Small intestine (tissue), 16 donors: ENCODE measurements at places on chromosomes 5 and 9. TPM values are rescaled to one million over a fixed set of nuclear protein-coding genes. Genes with fewer than 3 reads are reported as not detected.
A peak's percentile ranks its signal among the peaks of the same experiment; 100 is the strongest.

Gene HAND1
- not detected for polyA plus RNA-seq

DNA sequence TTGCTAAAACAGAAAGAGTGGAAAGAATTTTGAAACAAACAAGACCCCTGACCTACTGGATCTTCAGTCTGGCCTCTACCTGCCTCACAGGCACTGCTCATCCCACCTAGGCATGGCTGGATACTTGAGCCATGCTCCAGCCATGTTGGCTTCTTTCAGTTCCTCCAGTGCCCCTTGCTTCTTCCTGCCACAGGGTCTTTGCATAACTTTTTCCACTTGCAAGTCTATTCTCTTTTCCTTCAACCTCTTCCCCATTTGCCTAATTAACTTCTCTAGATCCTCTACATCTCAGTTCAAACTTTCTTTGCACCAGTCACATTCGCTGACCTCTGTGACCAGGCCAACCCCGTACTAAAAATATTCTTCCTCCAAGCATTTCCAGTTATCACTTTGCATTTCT is 50.4 kb downstream of the STARD4 start:
- no peak for DNase-seq

GRCh38 chr9:16715404-16715803 is 155.1 kb downstream of the BNC2 start:
- DNase-seq: no peak

- DNase-seq: no peak
These were observed 53.7 kb downstream of the LMX1B start for GRCh38 chr9:126667190-126668055.

DNA sequence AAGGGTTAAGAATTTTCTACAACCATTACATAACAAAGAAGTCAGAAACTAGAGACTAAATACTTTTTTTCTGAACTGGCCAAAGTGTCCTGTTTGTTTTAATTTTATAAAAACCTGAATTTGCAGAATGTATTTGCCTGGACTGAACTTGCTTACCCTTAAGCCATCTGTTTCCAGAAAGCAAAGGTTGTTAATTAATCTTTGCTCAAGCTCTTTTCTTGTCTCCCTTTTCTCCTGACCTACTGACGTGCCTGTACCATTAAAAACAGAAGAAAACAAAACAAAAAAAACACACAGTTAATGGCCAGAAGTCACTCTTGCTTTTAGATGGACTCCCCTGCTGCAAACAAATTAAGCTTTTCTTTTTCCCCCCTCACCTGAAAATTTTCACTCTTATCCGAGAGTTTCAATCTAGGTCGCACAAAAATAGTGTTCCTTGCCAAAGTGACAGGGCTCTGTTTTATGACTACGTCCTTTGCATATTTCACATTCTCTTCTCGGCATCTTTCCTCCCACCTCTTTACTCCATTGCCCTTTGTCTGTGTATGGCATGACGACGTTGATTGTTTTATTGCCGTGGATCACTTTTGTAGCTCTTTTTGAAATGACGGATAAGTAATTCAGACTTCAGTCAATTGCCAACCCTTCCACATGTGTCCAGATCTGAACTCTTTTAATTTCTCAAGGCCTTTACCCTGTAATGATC is 333.8 kb upstream of the GRIN3A start:
- peak; percentile 4 for DNase-seq

DNA sequence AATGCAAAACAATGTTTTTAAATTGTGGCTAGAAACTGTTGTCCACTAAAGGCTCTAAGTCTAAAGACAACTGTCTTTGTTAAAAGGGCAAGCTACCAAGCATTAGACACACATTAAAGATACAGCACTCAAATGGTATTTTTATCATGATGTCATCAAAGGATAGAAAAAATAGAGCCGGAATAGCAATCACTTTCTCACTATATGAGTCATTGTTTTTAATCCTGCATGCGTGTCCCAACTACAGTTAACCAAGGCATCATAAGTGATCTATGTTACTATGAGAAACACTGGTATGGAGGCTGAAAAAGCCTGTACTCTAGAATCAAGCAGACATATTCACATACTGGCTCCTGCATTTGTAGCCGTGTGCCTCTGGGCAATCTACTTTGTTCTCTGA is 1.9 kb upstream of the PJA2 start:
- peak; percentile 41 for DNase-seq

Gene RABL6
- polyA plus RNA-seq: 88.1 TPM

DNA sequence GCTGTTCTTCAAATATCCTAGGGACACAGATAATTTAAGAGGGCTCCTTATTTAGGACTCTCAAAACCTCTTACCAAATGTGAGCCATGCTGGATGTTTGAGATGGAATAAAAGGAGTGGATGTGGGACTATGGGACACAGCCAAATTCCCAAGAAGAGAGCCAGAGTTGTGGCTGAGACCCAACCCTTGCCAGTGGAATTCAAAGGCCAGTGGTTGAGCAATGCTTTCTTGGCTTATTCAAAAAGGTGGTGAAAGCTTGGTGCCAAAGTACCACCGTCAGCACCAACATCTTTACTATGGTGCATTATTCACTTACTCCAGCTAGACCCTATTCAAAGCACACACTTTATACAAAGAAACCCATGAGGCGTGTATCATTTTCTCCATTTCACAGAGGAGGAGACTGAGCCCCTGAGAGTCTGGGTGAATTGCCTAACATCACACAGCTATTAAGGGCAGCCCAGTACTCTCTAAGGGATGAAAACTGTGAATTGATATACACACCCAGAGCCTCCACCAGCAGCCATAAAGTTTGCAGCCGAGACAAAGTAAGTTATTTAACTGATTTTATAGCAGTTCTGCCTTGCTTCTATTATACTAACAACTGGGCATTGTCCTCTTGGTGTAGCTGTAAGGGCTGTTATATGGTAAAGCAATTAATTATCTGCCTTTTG is 391.7 kb downstream of the ACTL7B start:
- no peak for DNase-seq

DNA sequence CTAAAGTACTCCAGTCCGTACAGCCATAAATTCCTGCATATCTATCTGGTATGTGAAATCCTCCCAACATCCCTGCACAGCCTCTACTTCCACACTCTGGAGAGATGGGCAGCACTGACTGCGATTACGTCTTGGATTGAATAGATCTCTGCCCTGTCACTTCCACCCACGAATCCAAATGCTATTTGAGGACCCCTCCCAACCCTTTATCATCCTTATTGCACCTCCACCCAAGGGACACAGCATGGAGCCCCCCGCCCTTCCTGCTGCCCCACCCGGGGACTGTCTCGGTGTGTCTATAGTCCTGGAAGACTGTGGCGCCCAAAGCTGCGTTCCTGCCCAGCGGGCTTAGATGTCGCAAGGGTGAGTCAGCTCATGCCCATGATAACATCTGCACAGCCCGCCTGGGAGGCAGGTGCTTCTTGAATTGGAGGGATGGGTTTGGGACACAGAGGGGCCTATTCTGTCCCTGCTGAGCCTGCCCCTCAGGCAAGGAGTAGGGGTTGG is 105.7 kb upstream of the HAND1 start:
- DNase-seq: no peak

GRCh38 chr9:76603931-76604570 is 145.1 kb downstream of the GCNT1 start:
- no peak for DNase-seq

- no peak for DNase-seq
These were observed 22.3 kb upstream of the TAL2 start for GRCh38 chr9:105639936-105640335.

GRCh38 chr5:43947935-43948334 is 345.0 kb downstream of the NNT start:
- DNase-seq: no peak

- no peak for DNase-seq
These were observed 50.2 kb downstream of the FAM114A2 start for GRCh38 chr5:153988510-153988909.

DNA sequence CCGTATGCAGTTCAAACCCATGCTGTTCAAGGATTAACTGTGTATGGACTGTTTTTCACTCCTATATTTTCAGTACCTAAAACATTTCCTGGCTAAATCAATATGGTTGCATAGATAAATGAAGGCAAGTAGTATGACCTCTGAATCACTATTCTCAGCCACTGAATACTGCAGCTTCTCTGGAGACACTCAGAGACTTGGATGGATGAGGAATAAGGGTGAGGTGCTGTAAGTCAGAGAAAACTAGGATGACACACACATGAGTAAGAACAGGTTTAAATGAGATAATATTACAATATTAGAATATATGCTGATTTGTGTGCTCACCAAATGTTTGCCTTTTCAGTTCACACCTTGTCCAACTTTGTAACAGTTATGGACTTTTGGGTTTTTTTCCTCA is 26.0 kb upstream of the ANXA1 start:
- no peak for DNase-seq

Gene FBP2
- polyA plus RNA-seq: not detected

Gene AGTPBP1
- 2.7 TPM for polyA plus RNA-seq

- no peak for DNase-seq
These were observed 56.8 kb downstream of the PTCH1 start for GRCh38 chr9:95459851-95460517.

Gene TMC1
- polyA plus RNA-seq: 0.25 TPM

- DNase-seq: peak; percentile 46
These were observed 586 bp downstream of the HMGXB3 start for GRCh38 chr5:150000990-150001659.

GRCh38 chr9:118521261-118521660 is 817.1 kb downstream of the TLR4 start:
- no peak for DNase-seq

DNA sequence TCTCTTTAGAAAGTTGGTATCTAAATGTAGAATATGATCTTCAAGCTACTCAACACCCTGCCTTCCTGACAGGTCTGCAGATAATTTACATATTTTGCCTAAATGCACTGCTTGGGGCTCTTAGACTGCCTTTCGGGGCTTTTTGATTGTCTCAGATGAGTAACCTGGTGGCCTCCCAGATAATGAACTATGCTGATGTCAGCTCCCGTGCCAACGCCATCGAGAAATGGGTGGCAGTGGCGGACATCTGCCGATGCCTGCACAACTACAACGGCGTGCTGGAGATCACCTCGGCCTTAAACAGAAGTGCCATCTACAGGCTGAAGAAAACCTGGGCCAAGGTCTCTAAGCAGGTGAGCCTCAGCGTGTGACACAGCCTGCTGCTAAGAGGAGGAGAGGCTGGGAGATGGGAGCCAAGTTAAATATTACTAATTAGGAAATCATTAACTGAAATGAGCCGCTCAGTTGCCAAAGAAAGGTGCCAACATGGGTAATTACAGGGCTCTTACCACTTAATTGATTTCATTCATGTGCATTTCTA is 20.8 kb upstream of the CKMT2 start:
- peak; percentile 82 for DNase-seq

- no peak for DNase-seq
These were observed 38.5 kb upstream of the FOXI1 start for GRCh38 chr5:170067152-170067551.

- no peak for DNase-seq
These were observed 24.5 kb upstream of the NRARP start for GRCh38 chr9:137326445-137327065.

- DNase-seq: no peak
These were observed 112.1 kb downstream of the NUDT12 start for GRCh38 chr5:103450333-103451061.

DNA sequence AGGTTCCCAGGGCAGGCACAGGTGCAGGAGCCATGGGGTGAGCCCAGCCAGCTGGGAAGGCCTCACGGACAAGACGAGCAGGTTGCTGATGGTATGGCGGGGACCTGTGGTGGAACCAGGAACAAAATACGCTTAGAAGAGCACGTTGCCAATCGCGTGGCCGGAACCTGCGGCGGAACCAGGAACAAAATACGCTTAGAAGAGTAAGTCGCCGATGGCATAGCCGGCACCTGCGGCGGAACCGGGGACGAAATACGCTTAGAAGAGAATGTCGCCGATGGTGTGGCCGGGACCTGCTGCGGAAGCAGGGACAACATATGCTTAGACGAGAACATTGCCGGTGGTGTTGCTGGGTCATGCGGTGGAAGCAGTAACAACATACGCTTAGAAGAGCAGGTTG is 23.5 kb upstream of the SPATA31E1 start:
- DNase-seq: no peak

Gene SH2D3C
- polyA plus RNA-seq: 5.1 TPM

Gene FSD1L
- 14.4 TPM for polyA plus RNA-seq

DNA sequence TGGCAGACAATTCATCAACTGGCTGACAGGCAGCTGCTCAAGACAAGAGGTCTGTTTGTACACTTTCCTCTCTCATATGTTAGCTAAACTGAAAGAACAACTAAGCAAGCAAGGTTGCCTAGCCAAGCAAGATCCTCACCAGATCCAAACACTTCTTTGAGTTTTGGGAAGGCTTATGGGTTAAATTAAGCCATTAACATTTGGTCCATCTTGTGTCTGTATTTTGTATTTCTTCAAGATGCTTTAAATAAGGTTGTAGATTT is 170.4 kb upstream of the RAI14 start:
- DNase-seq: no peak

- DNase-seq: no peak
These were observed 38.2 kb upstream of the TEX48 start for GRCh38 chr9:114720086-114720676.

GRCh38 chr5:80569086-80569960 is 757 bp downstream of the ANKRD34B start:
- DNase-seq: no peak

GRCh38 chr5:38994324-38994927 is 79.8 kb downstream of the RICTOR start:
- peak; percentile 55 for DNase-seq

- no peak for DNase-seq
These were observed 70.8 kb upstream of the FCN2 start for GRCh38 chr9:134809826-134810225.

Gene SNCAIP
- polyA plus RNA-seq: not detected

DNA sequence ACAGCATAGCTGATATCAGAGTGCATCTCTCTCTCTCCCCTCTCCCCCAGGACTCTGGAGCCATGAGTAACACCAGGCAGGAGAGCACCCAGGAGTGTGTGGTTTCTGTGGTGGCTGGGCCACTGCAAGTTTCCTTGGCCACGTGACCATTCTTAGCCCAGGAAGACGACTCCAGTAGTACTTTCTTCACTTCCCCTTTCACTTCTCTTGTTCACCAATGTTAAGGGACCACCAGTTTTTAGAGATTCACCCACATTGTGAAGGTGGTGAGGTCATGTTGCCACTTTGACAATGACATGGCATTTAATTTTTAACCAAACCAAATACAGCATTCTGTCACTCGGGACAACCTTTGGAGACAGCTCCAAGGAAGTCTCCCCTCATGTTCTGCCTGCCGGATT is 17.9 kb upstream of the DAPK1 start:
- peak; percentile 13 for DNase-seq

DNA sequence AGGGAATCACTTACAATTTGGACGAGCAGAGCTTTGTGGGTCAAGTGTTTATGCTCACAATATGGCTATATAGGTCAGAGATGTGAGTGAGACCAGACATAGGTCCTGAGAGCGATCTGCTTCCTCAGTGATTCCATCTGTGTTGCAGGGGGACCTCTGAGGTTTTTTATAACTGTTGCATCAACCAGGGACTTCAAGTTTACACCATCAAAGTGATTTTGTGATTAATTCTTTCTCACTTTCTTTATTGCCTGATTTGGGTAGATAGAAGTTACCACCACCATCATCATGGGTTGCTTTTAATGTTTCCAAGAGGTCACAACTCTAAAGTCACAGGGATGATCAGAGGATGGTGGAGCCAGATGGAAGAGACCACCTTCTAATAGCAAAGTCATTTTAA is 7.0 kb upstream of the MTAP start:
- no peak for DNase-seq

Gene ENTREP1
- polyA plus RNA-seq: 1.2 TPM

Gene LMBRD2
- 4.7 TPM for polyA plus RNA-seq

- DNase-seq: no peak
These were observed 49.5 kb downstream of the SEMA4D start for GRCh38 chr9:89448381-89448780.

Gene TAF1L
- not detected for polyA plus RNA-seq

GRCh38 chr5:31561946-31562345 is 29.8 kb downstream of the C5orf22 start:
- DNase-seq: no peak

Gene CDKN2B-AS1
- polyA plus RNA-seq: 1.9 TPM
